ENCODE measurements at places on chromosomes 5 and 9. TPM values are rescaled to one million over a fixed set of nuclear protein-coding genes. Genes with fewer than 3 reads are reported as not detected.

GRCh38 chr9:124019771-124020519 lies 8.4 kb downstream of the LHX2 start:
- DNase-seq, result no peak

GRCh38 chr9:134321531-134321930 lies 4.7 kb upstream of the RXRA start:
- DNase-seq, result no peak

GRCh38 chr5:1331861-1332405 lies 13.0 kb downstream of the CLPTM1L start:
- peak; percentile 38 for DNase-seq

Gene PAPPA
- not detected for total RNA-seq
